ENCODE measurements at places on chromosomes 12 and 14. TPM values are rescaled to one million over a fixed set of nuclear protein-coding genes. Genes with fewer than 3 reads are reported as not detected.

The RPL6 gene
- total RNA-seq, result 1,024 TPM

The LGR5 gene
- total RNA-seq, result under 0.01 TPM

The BCL2L14 gene
- not detected for total RNA-seq

The RNASE7 gene
- not detected for total RNA-seq

DNA sequence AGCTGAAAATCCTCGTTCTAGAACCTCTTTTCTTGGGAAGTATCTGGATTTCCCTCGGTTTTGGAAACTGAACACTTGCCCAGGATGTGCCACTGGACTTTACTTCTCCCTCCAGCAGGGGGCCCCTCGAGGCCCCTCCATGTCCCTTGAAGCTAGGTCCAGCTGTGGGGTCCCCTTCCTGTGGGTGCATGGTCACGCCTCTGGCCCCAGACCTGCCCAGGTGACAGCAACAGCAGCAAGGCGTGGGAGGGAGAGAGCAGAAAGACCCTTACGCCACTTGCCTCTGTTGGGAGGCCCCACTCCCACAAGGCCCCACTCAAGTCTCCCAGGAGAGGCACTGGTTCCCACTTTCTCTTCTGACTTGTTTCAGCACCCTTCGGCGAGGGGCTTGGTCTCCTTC is 3.1 kb downstream of the SLC25A29 start:
- DNase-seq, result no peak

GRCh38 chr12:14240873-14241220 is 124.6 kb upstream of the ATF7IP start:
- DNase-seq, result no peak

DNA sequence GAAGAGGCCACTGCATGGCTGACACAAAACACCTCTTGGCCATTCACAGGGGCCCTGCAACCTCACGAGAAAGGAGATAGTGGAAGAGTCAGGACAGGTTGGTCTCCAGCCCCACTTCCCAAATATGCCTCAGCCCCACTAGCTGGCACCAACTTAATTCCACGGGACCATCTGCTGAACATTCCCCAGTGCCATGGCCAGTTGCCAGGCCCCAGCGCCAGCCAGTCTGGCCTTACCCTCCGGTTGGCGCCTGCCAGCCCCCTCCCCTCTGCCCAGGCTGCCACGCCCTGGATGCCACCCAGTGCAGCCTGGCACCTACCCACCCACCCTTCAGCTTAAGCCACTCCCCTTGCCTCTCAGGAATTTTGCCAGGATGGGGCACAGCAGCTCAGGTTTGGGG is 21.2 kb upstream of the HSPB8 start:
- DNase-seq, result no peak

- DNase-seq, result no peak
These were observed 798 bp downstream of the CCDC198 start for GRCh38 chr14:57492859-57493258.

GRCh38 chr14:90580377-90581335 is 183.8 kb downstream of the CALM1 start:
- no peak for DNase-seq
